ENCODE measurements at places on chromosomes 16 and 17. TPM values are rescaled to one million over a fixed set of nuclear protein-coding genes. Genes with fewer than 3 reads are reported as not detected.

Gene KRT31
- total RNA-seq = not detected

Gene C17orf113
- 0.06 TPM for total RNA-seq

Gene BAHCC1
- total RNA-seq = 0.26 TPM

Gene CCL18
- not detected for total RNA-seq

Gene CRK
- 21.6 TPM for total RNA-seq

Gene PPL
- total RNA-seq = not detected

Gene B9D1
- 3.4 TPM for total RNA-seq

Gene OR1F1
- total RNA-seq = not detected

Gene LITAFD
- total RNA-seq = not detected

Gene KDM8
- 9.1 TPM for total RNA-seq

Gene CCDC92B
- total RNA-seq = not detected

Gene MRPL38
- total RNA-seq = 113 TPM

Gene WFIKKN1
- 0.53 TPM for total RNA-seq

Gene TMEM238L
- total RNA-seq = not detected

Gene ASIC2
- not detected for total RNA-seq

Gene VMO1
- not detected for total RNA-seq

Gene CCL4
- total RNA-seq = 73.9 TPM

Gene SULT1A4
- 3.8 TPM for total RNA-seq

All from activated T-helper 17 cell treated with anti-CD3 and anti-CD28 coated beads, Interleukin-2, amount 50 U/mL, for 72 hours (primary cell).